ENCODE measurements at places on chromosomes 2 and 18. TPM values are rescaled to one million over a fixed set of nuclear protein-coding genes. Genes with fewer than 3 reads are reported as not detected.

GRCh38 chr2:105509269-105510086 is 110.6 kb upstream of the FHL2 start:
- DNase-seq, result no peak

GRCh38 chr2:11342551-11343367 is 1.7 kb downstream of the ROCK2 start:
- DNase-seq, result no peak

GRCh38 chr18:76456823-76457222 is 38.2 kb downstream of the ZNF516 start:
- DNase-seq, result no peak

IL18R1 gene
- 4.9 TPM for total RNA-seq

Data from vagina (tissue), 2 donors.